ENCODE measurements at places on chromosomes 12 and 14. TPM values are rescaled to one million over a fixed set of nuclear protein-coding genes. Genes with fewer than 3 reads are reported as not detected.

Gene WSCD2
- polyA plus RNA-seq, result 0.25 TPM

- DNase-seq, result no peak
These were observed 129.4 kb upstream of the NPAS3 start for GRCh38 chr14:32809255-32809654.

- no peak for DNase-seq
These were observed 27.1 kb downstream of the ATP6V1D start for GRCh38 chr14:67332468-67332867.

Gene UNC79
- 0.10 TPM for polyA plus RNA-seq

Gene BCL2L2
- polyA plus RNA-seq, result 28.1 TPM

GRCh38 chr12:82625523-82625922 lies 61.2 kb upstream of the TMTC2 start:
- no peak for DNase-seq

DNA sequence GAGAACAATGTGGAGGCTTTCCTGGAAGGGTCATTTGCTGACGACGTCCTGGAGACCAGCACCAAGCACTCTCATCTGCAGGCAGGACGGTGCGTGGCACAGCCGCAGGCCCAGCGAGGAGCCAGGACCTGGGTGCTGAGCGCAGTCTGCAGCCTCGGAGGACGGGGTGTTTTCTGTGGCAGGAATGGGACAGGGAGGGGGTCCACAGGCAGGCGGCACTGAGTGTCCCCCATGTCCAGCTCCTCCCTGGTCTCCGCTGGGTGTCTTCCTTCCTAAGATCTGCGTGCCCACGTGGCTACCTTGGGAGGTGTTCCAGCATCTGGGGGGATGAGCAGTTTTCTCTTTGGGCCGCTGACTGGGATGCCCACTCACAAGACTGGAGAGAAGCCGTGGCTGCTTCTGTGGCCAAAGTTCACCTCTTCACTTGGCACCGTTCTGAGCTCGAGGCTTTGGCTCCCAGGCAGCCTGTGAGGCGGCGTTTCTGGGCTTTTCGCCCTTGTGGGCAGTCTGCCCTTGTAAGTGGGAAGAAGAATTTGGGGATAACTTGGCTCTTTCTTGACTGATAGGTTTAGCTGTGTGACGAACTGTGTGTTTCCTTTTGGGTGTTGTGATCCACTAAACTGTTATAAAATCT lies 72.2 kb downstream of the NOC4L start:
- DNase-seq, result no peak

Gene SLC25A47
- polyA plus RNA-seq, result not detected

Gene CCDC184
- polyA plus RNA-seq, result 1.1 TPM

Gene CYP46A1
- polyA plus RNA-seq, result 0.15 TPM

DNA sequence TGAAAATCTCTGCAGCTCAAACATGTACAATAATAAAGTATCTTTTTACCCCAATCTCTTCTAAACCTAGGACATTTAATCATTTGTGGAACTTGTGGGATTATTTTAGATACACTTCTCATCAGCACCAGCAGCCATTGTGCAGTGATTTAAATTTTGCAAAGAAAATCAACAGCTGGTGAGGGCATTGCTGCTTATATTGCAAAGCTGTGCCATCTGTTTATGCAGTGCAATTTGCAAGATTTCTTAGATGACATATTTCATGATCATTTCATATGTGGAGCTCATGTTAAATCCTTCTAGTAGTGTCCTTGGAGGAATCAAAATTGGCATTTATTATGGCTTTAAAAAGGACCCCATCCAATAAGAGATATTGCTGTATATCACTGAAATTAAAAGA lies 320.7 kb downstream of the BTG1 start:
- DNase-seq, result no peak

DNA sequence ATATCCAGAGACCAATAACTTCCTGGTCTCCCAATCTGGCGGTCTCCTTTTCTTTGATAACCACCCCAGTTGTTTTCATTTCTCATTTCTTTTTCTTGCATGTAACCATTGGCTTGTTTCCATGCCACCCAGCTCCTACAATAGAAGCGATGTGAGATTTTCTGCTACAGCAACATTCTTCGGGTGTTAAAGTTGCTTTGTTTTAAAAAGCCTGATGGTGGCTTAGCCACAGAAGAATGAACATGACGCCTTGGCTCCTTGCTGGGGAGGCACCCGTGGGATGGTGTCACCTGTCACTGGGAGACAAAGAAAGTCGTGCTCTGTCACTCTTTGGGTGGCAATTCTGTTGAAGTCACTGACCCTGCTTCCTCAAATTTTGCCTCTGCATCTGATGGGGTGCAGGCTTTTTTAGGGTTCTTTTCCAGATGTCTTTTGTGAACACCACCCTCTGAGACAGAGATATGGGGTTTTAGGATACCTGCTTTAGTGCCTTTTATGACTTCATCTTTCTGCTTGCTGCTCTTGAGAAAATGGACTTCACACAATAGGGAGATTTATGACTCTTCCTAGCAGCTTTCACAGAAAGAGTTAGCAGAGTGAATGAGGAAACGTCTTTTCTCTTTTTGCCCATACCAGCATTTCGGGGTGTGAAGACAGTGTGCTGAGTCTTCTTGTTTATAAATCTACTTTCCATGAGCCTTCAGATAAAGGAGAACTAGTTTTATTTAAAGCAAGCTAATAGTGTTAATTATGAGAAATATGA lies 265.3 kb upstream of the TBX3 start:
- no peak for DNase-seq

DNA sequence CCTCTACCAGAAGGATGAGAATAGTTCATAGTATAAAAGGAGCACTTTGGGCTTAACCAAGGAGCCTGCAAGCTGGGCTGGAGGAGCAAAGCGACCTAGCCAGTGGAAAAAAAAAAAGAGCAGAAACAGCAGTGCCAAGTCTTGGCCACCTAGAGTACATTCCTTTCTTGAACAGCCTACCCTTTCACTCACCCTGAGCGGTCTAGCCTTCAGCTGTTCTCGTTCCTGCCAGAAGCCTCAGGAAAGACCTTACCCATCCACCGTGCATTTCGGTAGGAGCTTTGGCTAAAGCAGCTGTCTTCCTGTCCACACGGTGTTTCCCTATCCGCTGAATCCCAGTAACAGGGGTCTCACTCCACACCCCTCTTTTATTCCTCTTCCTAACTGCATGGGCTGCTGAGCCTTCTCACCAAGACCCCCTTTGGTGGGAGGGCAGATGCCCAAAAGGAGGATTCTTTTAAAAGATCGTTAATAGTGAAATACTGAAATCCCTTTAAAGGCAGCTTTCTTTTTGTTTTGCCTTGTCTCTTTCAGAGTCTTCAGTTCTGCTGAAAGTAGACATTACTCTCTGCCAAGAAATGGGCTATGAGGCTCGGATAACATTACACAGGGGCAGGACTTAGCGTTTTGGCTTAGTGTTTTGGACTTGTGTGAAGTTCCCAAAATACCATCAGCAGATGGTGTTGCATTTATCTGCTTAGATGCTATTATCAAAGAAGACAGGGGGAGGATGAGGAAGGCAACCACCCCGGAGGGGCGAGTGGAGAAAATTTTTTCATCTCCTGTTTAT lies 88.5 kb upstream of the METAP2 start:
- no peak for DNase-seq

Gene CCDC38
- polyA plus RNA-seq, result not detected

- no peak for DNase-seq
These were observed 17.2 kb downstream of the NOXRED1 start for GRCh38 chr14:77406086-77406485.

DNA sequence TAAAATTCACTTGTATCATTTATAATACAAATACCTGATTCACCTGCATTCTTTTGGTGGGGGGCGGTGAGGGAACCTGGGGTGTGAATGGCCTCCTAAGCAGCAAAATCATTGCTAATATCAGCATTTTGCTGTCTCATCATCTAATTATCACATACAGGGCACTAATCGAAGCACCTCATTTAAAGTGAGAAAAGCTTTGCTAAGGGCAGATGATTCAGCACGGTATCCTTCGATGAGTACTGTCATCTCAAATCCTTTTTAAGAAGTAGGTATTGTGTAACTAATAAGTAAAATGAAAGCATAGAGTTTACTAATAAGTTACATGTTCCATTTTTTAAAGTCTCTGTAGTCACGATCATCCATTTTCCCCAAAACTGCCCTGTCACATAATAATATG lies 278.1 kb upstream of the SOX5 start:
- no peak for DNase-seq

DNA sequence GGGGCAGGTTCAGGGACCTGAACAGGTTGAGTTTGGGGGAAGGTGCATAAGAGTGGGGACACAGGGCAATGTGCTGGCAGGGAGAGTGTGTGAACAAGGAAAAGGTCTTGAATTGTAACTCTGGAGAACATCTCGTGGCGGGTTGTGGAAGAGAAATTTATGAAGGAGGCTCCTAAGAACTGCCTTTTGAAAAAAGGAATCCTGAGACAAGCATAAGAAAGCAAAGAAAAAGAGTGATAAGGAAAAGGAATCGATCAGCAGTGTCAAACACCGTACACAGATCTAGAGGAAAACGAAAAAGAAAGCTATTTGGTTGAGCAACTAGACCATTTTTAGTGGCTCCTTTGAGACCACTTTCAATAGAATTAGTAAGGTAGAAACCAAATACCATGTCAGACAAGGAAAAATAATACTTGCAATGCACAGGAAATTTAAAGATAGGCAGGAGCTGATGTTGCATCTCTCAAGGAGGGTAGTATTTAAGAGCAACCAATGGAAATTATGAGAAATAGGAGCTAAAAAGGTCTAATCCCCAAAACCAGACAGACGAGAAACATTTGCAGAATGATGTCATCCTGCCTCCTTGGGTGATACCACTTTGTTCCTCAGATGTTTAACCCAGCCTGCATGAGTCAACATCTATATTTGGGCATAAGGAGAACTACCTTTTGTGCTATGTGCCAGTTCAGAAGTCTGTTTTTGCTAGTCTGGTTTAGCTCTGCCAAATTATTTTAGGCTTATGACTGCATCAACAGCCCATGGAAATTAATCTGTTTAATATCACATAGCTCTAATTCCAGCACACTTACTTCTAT lies 64.5 kb upstream of the STK38L start:
- peak; percentile 85 for DNase-seq

- no peak for DNase-seq
These were observed 47.1 kb downstream of the IL31 start for GRCh38 chr12:122126713-122127597.

Measured in stomach (tissue), 19 donors.